Left colon (tissue), 2 donors: ENCODE measurements at places on chromosomes 2 and 18. TPM values are rescaled to one million over a fixed set of nuclear protein-coding genes. Genes with fewer than 3 reads are reported as not detected.

- DNase-seq = no peak
Observed at GRCh38 chr18:7850446-7850845, 283.3 kb downstream of the PTPRM start.

- no peak for DNase-seq
Observed at GRCh38 chr2:99035920-99036319, 99.9 kb upstream of the CRACDL start.

- DNase-seq = peak; percentile 41
Observed at GRCh38 chr2:46909771-46910419, 5.7 kb downstream of the MCFD2 start.

The ST8SIA5 gene
- 0.59 TPM for total RNA-seq

DNA sequence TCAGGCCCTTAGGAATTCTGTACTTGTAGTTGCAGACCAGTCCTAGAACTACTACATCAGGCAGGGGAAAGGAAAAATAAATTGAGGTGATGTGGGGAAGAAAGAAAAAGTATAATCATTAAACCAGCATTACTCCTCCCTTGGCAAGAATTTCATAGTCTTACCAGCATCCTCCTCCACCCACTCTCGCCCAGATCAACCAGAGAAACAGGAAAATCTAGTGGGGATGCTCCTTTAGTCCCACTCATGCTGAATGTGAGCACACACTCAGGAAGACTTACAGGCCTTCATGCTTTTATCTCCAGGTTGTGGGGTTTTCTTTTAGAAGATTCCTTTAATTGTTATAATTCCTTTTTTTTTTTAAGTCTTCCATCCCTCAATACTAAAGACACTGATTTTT lies 129.3 kb upstream of the CCDC150 start:
- DNase-seq = no peak

GRCh38 chr2:66228128-66228547 lies 206.8 kb upstream of the MEIS1 start:
- no peak for DNase-seq

- DNase-seq = no peak
Observed at GRCh38 chr18:54829856-54830255, 1.6 kb downstream of the RAB27B start.

DNA sequence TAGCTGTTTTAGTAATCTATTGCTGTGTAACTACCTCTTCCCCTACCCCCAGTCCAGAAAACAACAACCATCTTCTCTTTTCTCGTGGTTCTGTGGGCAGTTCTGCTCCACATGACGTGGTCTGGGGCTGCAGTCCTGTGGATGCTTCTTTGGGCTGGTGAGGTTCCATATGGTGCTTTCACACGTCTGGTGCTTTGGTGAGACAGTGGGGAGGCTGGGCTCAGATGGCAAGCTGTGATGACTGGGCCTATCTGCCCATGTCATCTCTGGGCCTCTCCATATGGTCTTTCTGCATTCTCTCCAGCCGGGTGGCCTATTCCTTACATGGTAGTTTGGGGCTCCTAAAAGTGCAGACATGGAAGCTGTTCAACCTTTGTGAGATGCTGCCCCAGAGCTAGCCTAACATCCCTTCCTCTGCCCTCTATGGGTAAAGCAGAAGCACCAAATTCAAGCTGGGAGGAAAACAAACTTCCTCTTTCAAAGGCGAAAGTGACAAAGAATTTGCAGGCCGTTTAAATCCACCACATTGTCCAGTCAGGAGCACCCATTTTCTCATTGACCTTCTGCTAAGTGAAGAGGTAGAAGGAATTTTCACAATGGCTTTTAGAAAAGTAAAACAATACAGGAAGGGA lies 68.3 kb upstream of the IL1R1 start:
- no peak for DNase-seq

The CIDEA gene
- total RNA-seq = not detected

The B3GNT7 gene
- 461 TPM for total RNA-seq

DNA sequence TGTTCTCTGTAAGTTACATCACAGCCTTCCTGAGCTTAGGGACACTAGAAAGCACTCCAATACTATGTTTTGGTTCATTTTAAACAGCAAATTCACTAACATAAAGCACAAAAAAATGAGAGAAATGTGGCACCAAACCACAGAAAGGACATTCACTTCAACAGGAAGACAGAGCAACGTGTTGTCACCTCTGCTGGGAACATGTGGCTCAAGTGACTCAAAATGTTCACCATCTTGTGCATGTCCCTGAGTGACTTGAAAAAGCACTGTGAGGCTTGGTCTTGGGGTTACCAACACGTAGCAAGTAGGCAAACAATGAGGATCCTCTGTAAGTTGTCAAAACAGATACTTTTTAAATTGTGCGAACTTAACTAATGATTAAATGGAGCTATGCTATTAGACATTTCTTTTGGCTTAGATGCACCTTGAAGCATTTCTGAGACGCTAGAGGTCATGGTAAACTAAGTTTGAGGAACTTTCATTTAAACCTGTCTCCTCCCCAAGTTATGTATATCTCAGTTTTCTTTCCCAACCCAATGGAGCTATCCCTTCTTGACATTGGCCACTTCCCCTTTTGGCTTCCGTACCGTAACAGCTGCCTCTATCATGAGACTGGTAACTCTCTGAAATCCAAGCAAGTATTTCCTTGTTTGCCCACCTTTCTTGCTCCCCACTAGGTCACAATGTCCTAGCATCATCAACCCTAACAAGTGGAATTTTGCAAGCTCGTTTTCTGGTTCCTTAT lies 14.0 kb upstream of the ST6GAL2 start:
- no peak for DNase-seq

- no peak for DNase-seq
Observed at GRCh38 chr2:24459224-24460161, 31.6 kb upstream of the NCOA1 start.

The TTN gene
- 3.4 TPM for total RNA-seq

The PRKAG3 gene
- not detected for total RNA-seq

The KIF3C gene
- 2.0 TPM for total RNA-seq

The ZEB2 gene
- 15.4 TPM for total RNA-seq

- peak; percentile 55 for DNase-seq
Observed at GRCh38 chr2:109216332-109216731, 87.3 kb downstream of the SH3RF3 start.

The ARHGAP28 gene
- total RNA-seq = 2.1 TPM

The SPDYA gene
- total RNA-seq = 1.5 TPM

The GBX2 gene
- not detected for total RNA-seq

- peak; percentile 70 for DNase-seq
Observed at GRCh38 chr2:25362434-25363145, 20.9 kb upstream of the DNMT3A start.

GRCh38 chr2:70243806-70244584 lies 4.4 kb downstream of the TIA1 start:
- DNase-seq = no peak

DNA sequence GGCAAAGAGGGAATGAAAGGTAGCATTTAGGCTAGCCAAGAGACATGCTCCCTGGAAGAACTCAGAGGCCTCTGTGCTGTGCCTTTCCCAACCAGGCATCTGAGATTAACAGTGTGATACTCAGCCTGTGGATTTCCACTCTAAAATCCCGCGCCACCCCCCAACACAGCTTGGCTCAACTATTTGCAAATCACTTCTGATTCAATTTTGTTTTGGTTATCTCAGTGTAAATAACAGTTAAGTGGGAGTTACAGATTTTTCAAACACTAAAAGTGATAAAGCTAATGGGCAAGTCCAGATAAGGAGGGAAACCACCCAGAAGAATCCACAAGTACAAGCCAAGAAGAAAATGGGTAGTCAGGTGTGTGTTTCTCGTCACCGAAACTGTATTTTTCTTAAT lies 1.4 kb upstream of the NRP2 start:
- no peak for DNase-seq

The CCBE1 gene
- 0.31 TPM for total RNA-seq

GRCh38 chr2:137892739-137893138 lies 71.5 kb upstream of the HNMT start:
- no peak for DNase-seq

DNA sequence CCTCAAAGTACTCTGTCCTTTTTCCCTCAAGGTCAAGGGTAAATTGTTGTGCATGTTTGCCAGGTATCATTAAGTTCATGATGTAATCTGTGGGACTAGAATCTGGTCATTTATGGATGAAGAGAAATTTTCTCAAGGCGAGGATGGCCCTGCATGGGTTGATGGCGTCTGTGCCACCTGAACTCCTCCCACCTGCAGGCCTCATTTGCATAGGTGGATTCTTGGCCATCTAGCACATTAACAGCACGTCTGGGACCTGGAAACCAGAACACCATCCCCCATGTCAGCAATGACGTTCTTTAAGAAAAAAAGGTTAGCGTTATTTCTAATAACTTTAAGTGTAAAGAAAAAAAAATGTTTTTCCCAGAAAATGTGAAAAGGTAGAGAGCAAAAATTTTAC lies 145.8 kb downstream of the ESCO1 start:
- no peak for DNase-seq

The MREG gene
- total RNA-seq = 8.9 TPM

- peak; percentile 39 for DNase-seq
Observed at GRCh38 chr18:33839452-33840211, 261.6 kb downstream of the ASXL3 start.

The KRCC1 gene
- 41.5 TPM for total RNA-seq

The IL1R2 gene
- 77.7 TPM for total RNA-seq

DNA sequence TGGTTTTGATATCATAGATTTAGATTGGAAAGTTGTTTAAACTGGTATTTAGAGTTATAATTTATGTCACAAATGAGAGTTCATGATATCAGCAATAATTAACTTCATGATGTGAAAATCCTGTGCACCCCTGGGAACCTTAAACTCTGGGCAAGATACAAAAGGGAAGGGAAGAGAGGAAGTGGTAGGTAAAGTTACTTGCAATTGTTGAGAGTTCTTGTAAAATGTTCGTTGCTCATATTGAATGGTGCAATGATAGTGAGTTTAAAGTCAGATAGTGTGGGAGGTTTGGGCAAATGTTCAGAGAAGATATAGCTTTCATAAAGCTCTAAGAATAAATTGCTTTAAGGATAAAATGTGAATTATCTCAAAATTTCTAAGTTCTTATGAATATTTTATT lies 75.4 kb downstream of the SP110 start:
- no peak for DNase-seq

GRCh38 chr2:39622860-39623259 lies 42.9 kb upstream of the TMEM178A start:
- no peak for DNase-seq

GRCh38 chr2:236047886-236048540 lies 120.2 kb downstream of the GBX2 start:
- DNase-seq = no peak

DNA sequence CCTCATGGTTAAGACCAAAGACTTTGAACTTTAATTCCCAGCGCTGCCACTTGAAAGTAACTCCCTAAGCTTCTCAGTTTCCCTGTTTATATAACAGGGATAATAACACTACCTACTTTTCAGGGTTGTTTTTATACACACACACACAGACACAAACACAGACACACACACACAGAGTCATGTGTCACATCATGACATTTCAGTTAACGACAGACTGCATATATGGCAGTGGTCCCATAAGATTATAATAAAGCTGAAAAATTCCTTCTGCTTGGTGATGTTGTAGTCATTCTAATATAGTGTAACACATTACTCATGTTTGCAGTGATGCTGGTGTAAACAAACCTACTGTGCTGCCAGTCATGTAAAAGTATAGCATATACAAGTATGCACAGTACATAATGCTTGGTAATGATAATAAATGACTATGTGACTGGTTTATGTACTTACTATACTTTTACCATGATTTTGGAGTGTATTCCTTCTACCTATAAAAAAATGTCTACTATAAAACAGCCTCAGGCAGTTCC lies 89.2 kb upstream of the ITGA4 start:
- DNase-seq = no peak

DNA sequence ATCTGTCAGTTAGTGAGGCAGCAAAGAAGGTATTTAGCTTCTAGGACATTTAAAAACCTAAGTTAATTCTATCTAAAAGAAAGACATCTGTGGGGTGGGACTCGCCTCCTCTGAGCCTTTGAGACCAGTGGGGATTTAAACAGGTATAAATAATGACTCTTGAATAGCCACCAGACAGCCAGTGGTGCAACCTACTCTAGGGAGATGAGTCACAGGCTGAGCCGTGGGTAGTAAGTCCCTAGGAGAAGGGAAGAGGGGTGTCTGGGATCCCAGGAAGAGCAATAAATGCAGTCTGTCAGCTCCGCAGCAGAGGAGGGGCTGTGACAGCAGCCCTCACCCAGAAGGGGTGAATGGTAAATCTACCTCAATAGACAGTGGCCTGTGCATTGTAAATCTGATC lies 43.1 kb upstream of the GALNT3 start:
- no peak for DNase-seq

GRCh38 chr18:64116571-64117175 lies 32.2 kb downstream of the LINC00305 start:
- no peak for DNase-seq

The TCF7L1 gene
- total RNA-seq = 3.9 TPM

GRCh38 chr2:177161741-177162460 lies 50.7 kb upstream of the HNRNPA3 start:
- DNase-seq = no peak

DNA sequence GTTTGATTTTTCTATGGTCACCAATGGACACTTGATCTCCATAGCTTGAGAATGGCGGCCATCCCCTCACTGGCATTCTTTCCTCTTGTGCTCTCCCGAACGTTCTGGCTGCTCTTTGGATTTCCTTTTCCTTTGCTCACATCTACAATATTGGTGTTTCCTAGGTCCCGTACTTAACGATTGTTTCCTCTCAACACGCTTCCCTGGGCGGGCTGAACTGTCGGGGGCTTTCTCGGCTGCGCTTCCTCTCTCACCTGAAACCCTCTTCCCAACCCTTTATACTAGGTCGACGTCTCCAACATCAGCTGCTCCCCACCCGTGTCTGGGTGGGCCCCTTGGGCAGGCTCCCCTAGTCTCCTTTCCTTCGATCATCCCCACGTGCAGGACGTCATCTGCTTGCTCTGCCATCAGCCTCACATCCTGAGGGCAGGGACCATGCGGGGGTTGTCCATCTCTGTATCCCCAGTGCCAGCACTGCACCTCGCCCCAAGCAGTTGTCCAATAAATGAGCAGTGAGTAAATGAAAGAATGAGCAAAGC lies 634 bp upstream of the DIS3L2 start:
- DNase-seq = no peak

DNA sequence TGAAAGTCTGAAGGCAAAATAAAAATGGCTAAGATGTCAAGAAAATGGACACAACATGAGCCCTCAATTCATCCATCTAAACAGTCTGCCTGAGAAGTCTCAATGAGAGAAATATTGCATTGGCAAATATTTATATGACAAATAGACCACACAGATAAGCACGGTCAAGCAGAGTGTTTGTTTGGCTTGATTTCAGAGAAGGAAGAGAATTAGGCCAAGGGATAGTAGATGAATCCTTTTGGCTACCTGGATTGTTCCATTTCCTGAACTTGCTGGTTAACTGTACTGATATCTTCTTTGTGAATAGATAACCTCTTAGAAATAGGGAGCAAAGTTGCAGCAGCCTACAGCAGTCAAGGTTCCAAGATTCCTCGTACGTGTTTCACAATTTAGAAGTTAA lies 129.6 kb downstream of the RBMS1 start:
- no peak for DNase-seq

The SNRPD1 gene
- 24.2 TPM for total RNA-seq

The RNF144A gene
- 20.7 TPM for total RNA-seq

- DNase-seq = peak; percentile 49
Observed at GRCh38 chr2:10141736-10142639, 19.4 kb downstream of the RRM2 start.

GRCh38 chr2:198591586-198591985 lies 787.2 kb downstream of the PLCL1 start:
- DNase-seq = no peak

GRCh38 chr2:100537918-100538317 lies 24.9 kb upstream of the PDCL3 start:
- no peak for DNase-seq

GRCh38 chr18:53219853-53220252 lies 879.9 kb downstream of the DCC start:
- no peak for DNase-seq
